ENCODE measurements at places on chromosomes 7 and 10.

GRCh38 chr10:117350909-117351308 lies 24.3 kb downstream of the PDZD8 start:
- no peak for DNase-seq

DNA sequence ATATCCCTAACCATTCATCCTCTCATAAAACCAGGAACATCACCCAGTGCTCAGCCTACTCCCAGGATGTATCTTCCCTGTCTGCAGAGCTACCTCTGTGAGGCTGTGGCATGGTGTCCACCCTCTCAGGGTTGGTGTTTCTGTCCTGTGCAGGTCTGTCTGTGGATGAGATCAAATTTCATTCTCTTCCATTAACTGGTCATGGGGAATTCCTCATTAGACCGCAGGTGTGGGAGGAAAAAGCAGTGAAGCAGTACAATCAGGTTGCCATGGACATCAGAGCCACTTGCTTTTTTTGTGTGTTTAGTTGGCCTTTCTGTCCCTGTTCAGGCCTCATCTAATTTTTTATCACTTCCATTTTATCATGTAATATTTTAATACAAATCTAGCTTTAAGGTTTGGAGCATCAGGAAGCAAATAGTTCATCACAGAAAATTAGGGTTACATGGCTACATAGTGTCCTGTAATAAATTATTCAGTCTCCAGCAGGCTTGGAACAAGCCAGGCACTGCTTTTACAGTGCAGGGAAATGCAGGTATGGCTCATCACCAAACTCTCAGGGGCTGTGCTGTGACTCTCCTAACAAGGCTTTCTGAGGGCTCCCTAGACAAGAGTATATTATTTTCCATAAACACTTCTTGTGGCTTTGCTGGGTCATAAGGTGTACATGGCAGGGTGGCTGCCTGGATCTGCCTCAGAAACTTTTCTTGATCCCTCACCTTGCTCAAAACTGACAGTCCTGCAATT lies 594.9 kb upstream of the IGFBP3 start:
- no peak for DNase-seq

DNA sequence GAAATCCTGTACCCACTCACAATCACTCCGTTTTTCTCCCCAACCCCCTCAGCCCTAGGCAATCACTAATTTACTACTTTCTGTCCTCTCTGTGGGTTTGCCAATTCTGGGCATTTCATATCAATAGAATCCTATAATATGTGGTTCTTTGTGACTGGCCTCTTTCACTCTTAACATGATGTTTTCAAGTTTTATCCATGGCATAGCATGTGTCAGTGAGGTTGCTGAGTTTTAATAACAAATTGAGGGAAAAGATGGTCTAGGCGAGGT lies 11.9 kb downstream of the PLAU start:
- no peak for DNase-seq

- no peak for DNase-seq
Measured at GRCh38 chr7:31487476-31487875, 26.4 kb upstream of the ITPRID1 start.

GRCh38 chr10:97869091-97870042 lies 19.7 kb downstream of the GOLGA7B start:
- DNase-seq = peak; percentile 67

DNA sequence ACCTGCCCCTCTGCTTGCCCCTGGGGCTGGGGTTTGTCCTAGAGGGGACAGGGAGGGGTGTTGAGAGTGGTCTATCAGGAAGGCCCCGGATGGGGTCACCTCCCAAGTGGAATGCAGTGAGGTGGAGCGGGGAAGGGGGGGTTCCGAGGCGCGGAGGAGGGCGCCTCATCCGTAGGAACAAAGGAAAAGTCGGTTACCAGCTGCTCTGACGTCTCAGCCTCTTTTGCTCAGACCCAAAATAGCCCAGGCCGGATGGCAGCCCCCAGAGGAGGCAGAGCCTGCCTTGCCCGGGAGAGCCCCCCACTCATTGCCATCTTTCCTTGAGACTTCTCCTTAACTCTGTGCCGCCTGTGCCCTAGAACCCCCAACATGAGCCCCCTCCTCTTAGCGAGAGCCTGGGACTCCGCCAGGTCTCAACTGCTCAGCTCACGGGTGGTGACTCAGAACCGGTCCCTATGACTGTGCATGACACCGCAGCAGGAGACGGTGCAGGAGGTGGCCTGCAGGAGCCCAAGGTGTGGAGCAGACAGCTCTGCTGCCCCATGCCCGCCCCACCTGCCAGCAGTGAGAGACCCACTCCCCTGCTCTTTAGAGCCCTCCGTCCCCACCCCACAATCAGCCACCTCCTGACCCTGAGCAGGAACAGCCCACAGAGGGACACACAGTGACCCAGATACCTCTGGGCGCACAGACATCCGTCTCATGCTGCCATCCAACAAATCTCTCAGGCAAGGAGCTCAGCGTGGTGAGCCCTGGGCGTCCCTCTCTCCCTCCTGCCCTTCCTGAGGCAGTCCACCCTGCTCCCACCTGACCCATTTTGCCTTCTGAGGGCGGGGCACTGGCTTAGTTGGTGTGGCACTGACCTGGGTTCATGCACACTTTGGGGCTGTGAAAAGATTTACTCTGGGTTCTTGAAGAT lies 13.1 kb downstream of the STX1A start:
- DNase-seq = peak; percentile 52

DNA sequence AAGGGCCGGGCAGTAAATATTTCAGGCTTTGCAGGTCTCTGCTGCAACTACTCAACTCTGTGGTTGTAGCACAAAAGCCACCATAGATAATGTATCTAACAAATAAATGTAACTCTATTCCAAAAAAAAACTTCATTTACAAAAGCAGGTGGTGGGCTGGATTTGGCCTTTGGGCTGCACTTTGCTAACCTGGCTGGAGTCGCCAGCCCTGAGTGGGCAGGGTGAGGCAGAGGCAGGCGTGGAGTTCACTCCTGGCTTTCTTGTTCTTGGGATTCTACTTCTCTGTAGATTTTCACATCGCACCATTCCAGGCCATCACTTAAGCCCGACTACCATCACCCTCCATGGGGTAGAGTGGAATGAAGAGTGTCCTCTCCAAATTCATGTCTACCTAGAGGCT lies 367.6 kb upstream of the MGMT start:
- no peak for DNase-seq

- DNase-seq = no peak
Measured at GRCh38 chr10:123635131-123635530, 31.0 kb upstream of the GPR26 start.

DNA sequence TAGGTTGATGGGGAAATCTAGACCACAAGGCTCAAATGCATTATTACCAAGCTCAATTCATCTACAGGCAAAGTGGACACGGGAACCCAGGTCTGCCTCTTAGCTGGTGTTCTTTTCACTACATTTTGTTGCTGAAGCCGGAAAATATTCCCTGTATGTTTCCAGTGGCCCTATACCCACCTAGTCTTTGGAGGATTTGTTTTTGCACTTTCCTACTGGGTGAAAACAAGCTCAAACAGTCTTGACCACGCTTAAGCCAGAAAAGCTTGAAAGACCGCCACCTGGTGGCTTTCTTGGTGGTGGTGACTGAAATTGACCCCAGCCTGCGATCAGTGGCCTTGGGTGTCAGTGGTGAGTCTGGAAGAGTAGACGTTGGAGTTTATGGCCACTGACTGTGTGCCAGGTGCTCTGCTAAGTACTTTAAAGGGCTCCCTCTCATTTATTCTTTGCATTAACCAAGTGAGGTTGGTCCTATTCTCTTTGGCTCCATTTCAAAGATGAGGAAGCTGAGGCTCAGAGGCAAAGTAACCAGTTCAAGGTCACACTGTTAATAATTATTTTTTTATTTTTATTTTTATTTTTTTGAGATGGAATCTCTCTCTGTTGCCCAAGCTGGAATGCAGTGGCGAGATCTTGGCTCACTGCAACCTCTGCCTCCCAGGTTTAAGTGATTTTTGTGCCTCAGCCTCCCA lies 11.1 kb upstream of the CRTAC1 start:
- peak; percentile 39 for DNase-seq

- DNase-seq = peak; percentile 80
Measured at GRCh38 chr10:50511492-50512213, 112.1 kb downstream of the SGMS1 start.

DNA sequence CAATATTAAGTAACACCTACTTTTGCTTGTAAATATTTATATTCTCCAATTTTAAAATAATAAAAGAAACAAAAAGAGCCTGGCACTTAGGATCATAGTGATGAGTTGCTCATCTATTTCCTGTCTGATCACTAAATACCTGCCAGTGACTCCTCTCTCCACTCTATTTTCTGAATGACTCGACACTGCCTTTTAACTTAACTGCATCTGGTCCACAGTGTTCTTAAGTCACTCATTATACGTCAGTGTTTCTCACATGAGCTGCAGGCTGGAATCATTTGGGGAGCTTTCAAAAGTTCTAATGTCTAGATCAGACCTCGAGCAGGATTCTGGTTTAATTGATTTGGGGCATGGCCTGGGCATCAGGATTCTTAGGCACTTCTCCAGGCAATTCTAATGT lies 78.0 kb upstream of the AGBL3 start:
- peak; percentile 85 for DNase-seq

DNA sequence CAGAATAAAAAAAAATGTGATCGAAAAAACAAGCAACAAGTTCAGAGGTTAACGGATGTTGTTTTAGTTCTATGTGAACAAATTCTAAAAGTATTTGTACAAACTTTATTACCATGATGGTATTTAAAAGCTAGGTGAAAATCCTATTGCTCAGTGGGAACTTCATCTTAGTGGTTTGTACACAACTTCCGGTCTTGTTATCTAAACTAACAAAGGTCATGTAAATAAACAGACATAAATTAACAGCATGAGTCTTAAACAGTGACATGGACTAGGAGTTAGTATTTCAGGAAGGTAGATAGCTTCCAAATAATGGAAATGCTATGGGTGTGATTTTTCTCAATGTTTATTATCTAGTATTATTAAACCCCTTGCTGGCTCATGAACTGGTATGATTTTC lies 83.8 kb downstream of the SPAG6 start:
- no peak for DNase-seq

DNA sequence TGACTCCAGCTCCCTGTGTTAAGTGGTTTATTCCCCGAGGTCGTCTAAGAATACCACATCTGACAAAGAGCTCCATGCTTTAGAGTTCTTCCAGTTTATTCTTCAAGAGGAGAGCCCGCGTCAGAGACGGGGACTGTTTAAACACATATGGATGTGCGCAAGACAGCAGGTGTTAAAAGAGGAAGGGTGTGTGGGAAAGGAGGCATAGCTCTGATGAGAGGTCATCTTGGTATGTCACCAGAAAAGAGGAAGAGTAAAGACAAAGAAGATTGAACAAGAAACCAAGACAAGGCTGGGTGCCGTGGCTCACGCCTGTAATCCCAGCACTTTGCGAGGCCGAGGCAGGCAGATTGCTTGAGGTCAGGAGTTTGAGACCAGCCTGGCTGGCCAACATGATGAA lies 258.7 kb downstream of the CCDC3 start:
- DNase-seq = no peak

- peak; percentile 73 for DNase-seq
Measured at GRCh38 chr7:29988424-29989256, 961 bp downstream of the SCRN1 start.

- DNase-seq = no peak
Measured at GRCh38 chr7:71208881-71209280, 76.9 kb downstream of the GALNT17 start.

- DNase-seq = peak; percentile 47
Measured at GRCh38 chr7:29102558-29103151, 43.7 kb downstream of the CPVL start.

DNA sequence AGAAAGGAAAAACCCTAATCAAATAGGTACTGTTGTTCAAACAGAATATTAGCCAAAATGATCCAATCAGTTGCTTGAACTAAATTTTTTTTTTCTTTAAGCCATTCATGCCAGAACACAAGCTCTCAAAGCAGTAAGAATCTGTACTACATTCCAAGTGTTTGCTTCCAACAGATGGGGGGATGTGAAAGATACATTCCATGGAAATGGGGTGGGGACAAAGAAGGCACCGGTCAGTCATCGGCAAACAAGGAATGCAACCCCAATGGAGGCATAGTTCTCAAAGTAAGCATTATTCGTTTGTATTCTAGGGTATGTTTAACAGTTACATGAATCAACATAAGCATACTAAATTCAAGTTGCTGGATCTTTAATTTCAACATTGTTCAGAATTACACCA lies 32.5 kb downstream of the C10orf143 start:
- DNase-seq = no peak

GRCh38 chr10:133307776-133308420 lies 774 bp downstream of the TUBGCP2 start:
- DNase-seq = peak; percentile 58

DNA sequence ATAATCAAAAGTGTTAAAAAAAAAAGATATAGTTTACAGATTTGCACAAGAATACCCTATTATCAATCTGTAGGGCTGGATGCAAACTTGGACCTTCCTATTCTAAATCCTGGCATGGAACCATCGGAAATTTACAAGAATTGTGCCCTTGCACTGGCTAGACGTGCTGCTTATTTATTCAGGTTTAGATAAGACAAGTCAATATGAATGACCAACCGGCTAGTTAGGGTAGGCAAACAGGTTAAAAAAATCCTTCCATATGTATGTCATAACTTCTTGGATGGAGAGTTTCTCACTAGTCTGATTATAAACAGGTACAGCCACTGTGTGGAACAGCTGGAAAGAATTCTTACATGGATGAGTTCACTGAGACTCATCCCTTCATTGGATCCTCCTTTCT lies 41.4 kb downstream of the PKD1L1 start:
- no peak for DNase-seq

- DNase-seq = peak; percentile 96
Measured at GRCh38 chr10:119725828-119726675, at the start of gene INPP5F. Gene INPP5F (plus strand): TSS chr10:119726050. CDS start chr10:119726263, 213 bp downstream.

DNA sequence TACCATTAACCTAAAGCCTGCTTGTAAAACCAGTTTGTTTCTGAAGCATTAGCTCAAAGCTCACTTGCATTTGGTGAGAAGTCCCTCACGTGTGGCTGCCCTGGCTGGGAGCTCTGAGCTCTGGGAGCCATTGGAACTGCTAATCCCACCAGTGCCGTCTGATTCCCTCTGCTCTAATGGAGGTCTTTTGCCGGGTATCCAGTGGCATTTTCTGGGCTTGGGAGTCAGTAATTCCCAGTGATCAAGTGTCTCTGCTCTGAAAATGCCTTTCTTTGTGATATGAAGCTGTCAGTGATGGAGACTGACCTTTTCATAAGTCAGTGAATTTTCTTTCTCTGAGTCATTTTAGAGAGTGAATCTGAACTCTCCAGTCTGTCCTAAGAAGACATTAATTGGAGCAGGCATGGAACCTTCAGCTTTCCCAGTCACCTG lies 36.9 kb upstream of the FAM20C start:
- DNase-seq = peak; percentile 36

DNA sequence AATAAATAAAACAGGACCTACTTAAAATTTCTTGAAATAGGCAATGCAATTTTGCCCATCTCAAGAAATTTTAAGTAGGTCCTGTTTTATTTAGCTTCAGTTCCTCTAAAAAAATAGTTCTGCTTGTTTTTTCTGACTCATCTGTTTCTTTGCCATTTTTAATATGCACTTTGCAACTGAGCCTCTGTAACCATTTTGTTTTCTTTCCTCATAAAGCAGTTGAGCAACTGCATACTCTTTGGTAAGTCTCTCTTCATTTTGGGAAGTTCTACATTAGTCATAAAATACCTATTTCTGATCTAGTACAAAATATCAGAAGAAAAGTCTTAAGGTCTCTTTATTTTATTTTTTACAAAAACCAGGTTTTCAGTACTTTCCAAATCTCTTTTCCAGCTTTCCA lies 18.0 kb downstream of the TAS2R40 start:
- DNase-seq = peak; percentile 19

GRCh38 chr7:131285556-131285955 lies 42.1 kb upstream of the MKLN1 start:
- no peak for DNase-seq

Data from IMR-90 (cell line).